Iris pigment epithelial cell (primary cell): ENCODE measurements at places on chromosomes 7 and 10.
A peak's percentile ranks its signal among the peaks of the same experiment; 100 is the strongest.

DNA sequence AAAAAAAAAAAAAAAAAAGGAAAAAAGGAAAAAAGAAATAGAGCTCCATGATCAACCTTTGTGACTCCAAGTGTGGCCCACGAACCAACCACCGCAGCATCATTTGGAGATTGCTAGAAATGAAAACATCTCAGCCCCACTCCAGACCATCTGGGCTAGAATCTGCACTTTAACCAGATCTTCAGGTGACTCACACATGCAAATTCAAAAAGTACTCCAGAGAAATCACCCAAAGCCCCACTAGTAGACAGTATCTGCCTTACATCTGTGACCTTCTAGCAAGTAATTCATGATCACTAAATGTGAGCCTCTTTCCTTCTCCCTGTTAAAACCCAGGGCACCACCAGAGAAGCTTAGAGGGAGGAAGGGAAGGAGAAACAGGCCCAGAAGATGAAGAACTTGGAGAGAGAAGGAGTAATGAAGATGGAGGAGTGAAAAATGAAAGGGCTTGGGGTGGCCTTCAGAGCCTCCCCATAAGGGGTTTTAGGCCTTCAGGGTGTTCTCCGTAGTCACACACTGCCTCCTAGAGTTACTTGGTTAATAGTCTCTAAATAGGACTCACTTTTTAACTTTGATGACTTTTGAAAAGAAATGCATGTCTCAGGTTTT, 94.0 kb downstream of the SLC37A3 start:
- DNase-seq: peak; percentile 23

DNA sequence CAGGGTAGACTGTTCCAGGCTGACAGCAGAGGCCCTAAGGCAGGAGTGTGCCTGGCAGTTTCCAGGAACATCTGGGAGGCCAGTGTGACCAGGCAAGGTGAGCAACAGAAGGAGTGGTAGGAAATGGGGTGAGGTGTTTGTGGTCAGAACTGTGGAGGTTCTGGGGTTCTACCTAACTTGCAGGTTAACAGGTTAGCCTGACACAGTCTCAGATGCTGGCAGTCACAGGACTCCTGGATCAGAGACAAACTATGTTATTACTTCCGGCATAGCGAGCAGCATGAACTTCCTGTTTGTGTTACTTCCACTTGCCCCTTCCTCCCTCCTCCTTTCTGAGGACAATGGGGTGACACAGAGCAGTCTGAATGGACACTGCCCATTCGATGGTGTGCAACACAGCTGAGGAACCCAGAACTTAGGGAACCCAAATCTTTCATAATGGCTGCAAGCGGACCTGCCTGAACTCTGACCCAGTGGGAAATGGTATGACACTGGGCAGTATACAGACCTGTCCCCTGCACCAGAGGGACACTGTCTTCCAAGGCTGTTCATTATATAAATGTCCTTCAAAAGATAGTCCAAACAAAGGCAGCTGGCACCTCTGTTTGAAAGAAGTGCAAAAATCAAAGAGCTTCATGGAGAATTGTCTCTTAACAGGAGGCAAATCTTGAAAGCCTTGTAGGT, 3.9 kb upstream of the SAR1A start:
- DNase-seq: no peak

GRCh38 chr10:78623578-78624215, 445.1 kb upstream of the ZMIZ1 start:
- peak; percentile 77 for DNase-seq

DNA sequence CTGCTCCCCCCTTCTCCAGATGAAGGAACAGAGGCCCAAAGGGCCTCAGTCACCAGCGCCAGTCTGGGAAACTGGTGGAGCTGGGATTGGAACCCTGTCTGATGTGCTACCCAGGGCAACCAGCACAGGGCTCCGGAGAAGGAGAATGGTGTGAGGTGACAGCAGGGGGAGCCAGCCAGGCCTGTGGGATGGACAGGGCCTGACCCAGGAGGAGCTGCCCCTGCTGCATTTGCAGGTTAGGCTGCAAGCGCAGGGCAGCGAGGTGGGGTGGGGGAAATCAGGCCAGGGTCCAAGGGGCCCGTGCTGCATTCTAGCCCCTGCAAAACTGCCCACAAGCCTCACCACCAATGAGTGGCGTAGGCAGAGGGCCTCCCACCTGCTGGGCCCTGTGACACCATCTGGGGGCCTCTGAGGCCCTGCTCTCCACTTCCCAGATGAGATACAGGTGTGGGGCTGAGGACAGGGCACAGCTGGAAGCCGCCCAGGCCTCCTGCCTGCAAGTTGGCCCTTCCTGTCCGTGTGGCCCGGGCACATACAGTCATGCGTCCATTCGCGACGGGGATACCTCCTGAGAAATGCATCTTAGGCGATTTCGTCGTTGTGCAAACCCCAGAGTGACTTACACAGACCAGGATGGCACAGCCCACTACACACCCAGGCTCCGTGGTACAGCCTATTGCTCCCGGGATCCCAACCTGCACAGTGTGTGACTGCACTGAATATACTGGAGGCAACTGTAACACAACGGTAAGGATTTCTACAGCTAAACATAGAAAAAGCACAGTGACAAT, 45.3 kb downstream of the RASGEF1A start:
- no peak for DNase-seq

GRCh38 chr7:1447551-1448244, 11.6 kb downstream of the MICALL2 start:
- DNase-seq: peak; percentile 57

- DNase-seq: peak; percentile 82
These were observed 598 bp upstream of the ZEB1 start for GRCh38 chr10:31318382-31318853.

DNA sequence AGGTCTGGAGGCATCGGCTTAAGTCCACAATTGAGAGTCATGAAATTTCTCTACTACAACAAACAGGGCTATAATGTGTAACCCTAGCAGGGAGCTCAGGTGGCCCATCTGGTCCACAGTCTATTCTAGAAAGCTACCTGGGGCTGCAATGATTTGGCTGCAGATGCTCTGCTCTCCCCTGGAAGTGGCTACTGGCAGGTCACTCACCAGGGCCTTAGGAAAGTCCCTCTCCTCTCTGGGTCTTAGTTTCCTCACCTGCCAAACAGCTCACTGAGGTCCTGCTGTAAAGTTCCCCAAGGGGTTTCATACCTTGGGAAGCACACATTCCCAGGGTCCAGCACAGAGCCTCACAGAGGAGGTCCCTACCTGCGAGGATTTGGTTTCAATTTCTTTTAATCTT, 2.5 kb downstream of the IGFBP3 start:
- no peak for DNase-seq

- DNase-seq: peak; percentile 93
These were observed 43.2 kb upstream of the FAM133B start for GRCh38 chr7:92633211-92633906.

GRCh38 chr10:51668336-51668689, 31.1 kb downstream of the CSTF2T start:
- DNase-seq: no peak

- DNase-seq: peak; percentile 76
These were observed 80.1 kb downstream of the SVIL start for GRCh38 chr10:29554660-29555059.

- no peak for DNase-seq
These were observed 82.9 kb downstream of the CFTR start for GRCh38 chr7:117562759-117563158.

DNA sequence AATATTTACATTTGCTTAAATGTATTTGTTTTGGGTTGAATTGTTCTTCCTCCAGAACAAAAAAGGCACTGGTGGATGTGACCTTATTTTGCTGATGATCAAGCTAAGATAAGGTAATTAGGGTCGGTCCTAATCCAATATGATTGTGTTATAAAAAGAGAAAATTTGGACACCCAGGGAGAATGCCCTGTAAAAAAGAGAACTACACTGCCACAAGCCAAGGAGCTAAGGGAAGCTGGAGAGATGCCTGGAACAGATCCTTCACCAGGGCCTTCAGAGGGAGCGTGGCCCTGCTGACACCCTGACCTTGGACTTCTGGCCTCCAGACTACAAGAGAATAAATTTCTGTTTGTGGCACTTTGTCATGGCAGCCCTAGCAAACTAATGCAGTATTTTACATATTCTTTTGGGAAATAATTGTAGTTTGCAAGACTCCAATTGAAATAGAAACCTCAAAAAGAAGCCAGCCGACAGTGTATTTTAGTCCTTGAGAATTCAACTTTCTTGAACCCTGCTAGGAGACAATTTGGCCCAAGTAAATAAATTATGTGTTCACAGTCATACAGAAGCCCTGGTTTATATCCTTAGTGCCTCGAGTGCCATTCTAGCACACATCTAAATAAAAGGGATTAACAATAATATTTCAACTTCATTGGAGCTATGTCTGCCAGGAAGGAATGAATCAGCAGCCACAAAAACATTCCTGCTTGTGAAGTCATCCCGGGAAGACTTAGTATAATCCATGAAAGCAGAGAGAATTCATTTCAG, 164.6 kb downstream of the PKD1L1 start:
- DNase-seq: peak; percentile 99

DNA sequence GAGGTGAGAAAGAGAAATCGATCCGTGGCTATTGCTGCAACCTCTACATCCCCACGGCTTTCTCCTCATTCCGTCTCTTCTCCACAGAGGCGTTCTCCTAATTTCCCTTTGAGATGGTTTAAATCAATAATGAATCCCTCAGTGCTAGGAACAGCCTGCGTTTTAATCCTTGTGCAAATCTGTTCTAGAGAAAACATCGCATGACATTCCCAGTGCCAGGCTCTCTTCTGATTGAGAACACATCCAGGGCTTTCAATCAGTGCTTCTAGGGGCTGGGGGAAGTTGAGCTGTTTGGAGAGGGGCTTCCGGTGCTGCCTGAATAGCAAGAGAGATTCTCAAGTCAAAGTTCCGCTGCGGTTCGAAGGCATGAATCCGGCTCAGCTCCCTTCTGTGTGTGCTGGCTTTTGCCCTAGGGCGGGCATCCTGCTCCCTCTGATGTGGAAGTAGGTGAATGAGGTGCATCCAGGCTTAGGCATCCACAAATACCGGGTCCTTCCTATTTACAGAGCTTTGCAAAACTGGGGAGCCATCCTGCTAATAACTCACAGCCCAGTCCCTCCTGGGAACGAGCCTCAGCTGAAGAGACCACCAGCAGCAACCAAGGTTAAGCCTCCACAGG, 62.8 kb downstream of the CHST15 start:
- no peak for DNase-seq

DNA sequence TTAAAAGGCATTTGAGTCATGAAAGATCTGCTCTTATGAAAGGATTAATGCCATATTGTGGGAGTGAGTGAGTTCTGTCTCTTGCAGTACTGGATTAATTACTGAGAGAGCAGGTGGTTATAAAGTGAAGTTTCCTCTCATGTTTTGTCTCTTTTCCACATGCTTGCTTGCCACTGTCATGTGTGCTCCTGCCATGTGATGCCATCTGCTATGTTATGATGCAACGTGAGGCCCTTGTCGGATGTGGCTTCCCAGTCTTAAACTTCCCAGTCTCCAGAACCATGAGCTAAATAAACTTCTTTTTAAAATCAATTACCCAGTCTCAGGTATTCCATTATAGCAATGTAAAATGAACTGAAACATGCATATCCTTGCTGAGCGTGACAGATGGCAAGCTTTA, 22.7 kb upstream of the TCTN3 start:
- no peak for DNase-seq

DNA sequence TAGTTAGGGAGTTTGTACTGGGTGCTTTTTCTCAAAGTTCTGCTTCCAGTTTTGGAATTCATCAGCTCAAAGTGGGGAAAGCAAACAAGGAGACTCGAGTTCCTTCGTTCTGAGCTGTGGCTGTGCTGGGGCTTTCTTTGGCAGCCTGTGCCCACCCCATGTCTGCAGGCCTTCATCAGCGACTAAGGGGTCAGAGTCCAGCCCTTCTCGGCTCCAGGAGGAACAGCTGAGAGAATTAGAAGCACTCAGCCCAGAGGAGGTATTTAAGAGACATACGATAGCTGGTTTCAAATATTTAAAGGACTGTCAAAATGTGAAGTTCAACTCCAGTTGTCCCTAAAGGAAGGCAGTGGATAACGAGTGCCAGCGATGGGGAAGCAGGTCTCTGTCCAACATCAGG, 41.3 kb downstream of the SH3PXD2A start:
- DNase-seq: no peak

GRCh38 chr7:51154201-51154600, 162.4 kb downstream of the COBL start:
- DNase-seq: no peak

DNA sequence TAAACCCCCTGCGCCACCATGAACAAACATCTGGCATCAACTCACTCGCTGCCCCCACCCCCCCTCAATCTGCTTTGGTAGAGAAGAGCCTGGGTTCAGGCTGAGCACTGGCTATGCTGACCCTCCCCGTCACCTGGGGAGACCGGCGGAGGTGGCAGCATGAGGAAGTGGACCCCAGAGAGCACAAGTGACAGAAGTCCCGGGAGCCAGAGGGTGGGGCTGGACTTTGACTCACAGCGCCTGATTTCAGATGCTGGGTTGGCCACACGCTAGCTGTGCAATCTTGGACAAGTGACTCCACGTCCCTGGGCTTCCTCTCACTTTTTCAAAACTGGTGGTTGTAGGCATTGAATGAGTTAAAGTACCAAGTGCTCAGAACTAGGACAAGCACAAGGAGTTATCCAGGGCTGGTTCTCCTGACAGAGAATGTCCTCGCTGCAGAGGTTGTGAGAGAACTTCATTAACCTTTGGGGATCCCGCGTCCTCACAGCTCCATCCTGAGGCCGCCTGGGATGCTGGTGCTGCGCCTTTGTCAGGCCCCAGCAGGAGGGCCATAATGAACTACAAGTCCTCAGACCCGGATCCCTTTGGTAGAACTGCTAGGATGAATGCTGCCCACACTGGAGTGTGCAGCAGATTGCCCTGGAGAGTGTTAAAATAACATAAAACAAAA, 48.8 kb upstream of the RASGEF1A start:
- no peak for DNase-seq

- DNase-seq: no peak
These were observed 221.4 kb downstream of the GATA3 start for GRCh38 chr10:8275911-8276310.

DNA sequence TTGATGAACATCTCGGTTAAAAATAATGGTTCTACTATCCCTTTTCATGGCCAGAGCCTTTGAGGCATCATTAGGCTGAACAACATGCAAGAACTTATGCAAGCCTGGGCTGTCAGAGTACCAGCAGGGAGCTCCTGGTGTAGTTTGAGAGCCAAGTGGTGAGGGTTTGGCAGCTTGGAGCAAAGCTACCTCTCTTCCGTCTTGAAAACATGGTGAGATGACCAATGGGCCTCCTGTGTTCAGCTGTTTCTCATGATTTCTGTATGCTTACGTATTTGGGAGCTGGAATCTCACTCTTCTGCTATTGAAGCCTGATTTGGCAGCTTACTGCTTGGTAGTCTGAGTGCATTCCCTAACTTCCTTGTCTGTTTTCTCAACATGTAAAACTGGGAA, 150.4 kb downstream of the CXCL12 start:
- no peak for DNase-seq

GRCh38 chr10:124285587-124286527, 132.9 kb downstream of the OAT start:
- DNase-seq: peak; percentile 13

GRCh38 chr7:3606436-3606835, 305.4 kb downstream of the SDK1 start:
- no peak for DNase-seq

GRCh38 chr7:122709930-122710646, 7.4 kb upstream of the RNF148 start:
- no peak for DNase-seq
